ENCODE measurements at places on chromosomes 12 and 14.
A peak's percentile ranks its signal among the peaks of the same experiment; 100 is the strongest.

DNA sequence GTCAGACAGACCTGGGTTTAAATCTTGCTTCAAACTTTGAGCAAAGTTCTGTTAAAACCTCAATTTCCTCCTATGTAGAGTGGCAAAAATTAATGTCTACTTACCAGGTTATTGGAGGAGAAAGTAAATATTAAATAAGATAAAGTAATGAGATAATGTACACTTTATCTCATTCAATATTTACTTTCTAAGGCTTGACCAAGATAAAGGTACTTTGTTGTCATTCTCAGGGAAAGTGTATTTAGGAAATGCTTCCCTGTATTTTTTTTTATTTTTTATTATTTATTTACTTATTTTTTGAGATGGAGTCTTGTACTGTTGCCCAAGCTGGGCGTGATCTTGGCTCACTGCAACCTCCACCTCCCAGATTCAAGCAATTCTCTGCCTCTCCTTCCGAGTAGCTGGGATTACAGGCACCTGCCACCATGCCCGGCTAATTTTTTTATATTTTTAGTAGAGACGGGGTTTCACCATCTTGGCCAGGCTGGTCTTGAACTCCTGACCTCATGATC lies 4.7 kb downstream of the FAM161B start:
- H3K36me3 ChIP-seq, result no peaks in the 10 kb centered on the region
- peaks cover 11% of the 10 kb centered on the region for H3K4me1 ChIP-seq

DNA sequence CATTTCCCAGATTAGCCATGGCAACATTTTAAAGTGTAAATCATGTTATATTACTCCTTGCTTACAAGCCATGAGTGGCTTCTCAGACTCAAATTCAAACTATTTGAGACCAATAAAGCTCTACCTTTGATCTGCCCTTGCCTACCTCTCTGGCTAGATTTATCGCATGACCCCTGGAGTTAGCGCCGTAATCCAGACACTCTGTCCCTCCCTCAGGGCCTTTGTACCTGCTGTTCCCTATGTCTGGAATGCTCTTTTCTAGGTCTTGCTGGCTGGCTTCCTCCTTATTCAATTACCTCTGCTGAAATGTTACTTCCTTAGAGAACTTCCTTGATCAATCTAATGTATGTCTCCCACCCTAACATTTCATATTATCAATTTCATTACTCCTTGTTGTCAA lies 16.3 kb downstream of the SIX4 start:
- H3K4me1 ChIP-seq, result no peaks in the 10 kb centered on the region
- peaks cover 21% of the 10 kb centered on the region for H3K27me3 ChIP-seq
- DNase-seq, result no peak
- H3K27ac ChIP-seq, result no peak overlapping the region

- H3K27ac ChIP-seq, result no peak overlapping the region
Measured at GRCh38 chr14:64844272-64844671, 35.4 kb downstream of the SPTB start.

DNA sequence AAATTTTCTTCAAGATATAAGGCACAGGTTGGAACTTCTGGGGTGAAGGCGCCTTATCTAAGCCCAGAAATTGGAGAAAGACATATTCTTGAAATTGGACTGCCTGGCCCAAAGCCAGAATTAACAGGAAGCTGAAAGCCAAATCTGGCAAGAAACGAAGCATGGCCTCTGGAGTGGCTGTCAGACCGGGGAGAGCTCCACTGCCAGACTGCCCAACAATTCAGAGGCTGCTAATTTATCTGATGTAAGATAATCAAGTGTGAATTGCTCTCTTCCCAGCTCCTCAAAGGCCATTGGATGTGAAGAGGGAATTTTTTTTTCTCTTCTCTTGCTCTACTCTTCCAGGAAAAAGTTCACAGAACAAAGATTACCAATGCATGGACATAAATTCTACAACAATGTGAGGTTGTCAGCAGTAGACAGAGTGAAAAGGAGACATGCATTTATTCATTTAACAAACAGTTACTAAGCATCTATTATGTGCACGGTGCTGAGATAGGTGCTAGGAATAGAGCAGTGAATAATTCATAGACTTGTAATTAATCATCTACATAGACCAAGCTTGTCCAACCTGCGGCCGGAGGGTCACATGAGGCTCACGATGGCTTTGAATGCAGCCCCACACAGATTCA lies at the start of gene GDF3:
Gene GDF3 (minus strand): TSS at position 210 of the 632 bp plus-strand sequence. CDS start 47 bp downstream, at position 163.
- DNase-seq, result peak; percentile 90
- H3K4me3 ChIP-seq, result peak within 1 kb of the TSS; percentile 46
- peaks cover 31% of the 10 kb centered on the region for H3K4me1 ChIP-seq

DNA sequence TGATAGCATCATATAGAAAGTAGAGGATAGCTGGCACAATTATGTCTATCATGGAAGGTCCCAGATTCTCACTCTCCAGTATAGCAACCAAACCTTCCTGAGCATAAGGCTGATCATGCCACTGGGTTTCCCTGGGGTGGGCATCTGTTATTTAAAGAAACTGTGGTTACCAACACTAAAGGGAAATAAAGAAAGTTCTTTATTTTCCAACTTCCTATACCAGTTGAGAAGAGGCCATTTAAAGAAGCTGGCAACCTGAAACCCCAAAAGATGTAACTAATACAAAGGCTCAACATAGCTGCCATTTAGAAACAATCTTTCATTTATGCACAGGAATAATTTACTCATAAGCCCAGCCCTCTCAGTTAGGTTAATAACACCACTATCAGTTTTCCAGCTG lies 3.1 kb downstream of the BCAT1 start:
- H3K36me3 ChIP-seq, result no peaks in the 10 kb centered on the region
- no peak for DNase-seq
- no peaks in the 10 kb centered on the region for H3K27me3 ChIP-seq
- peak overlapping the region; percentile 84 for H3K27ac ChIP-seq
- no peak overlapping the region for H3K4me3 ChIP-seq
- peaks cover 41% of the 10 kb centered on the region for H3K4me1 ChIP-seq

GRCh38 chr12:15644700-15645099 lies 144.5 kb downstream of the EPS8 start:
- no peak overlapping the region for H3K27ac ChIP-seq
- H3K4me1 ChIP-seq, result no peaks in the 10 kb centered on the region
- H3K4me3 ChIP-seq, result no peak overlapping the region
- no peaks in the 10 kb centered on the region for H3K27me3 ChIP-seq
- H3K36me3 ChIP-seq, result no peaks in the 10 kb centered on the region
- DNase-seq, result no peak

GRCh38 chr14:55065411-55065810 lies 14.0 kb downstream of the MAPK1IP1L start:
- H3K36me3 ChIP-seq, result peaks cover 22% of the 10 kb centered on the region
- H3K4me3 ChIP-seq, result no peak overlapping the region
- DNase-seq, result no peak
- no peaks in the 10 kb centered on the region for H3K27me3 ChIP-seq
- H3K27ac ChIP-seq, result no peak overlapping the region

GRCh38 chr14:50396631-50397389 lies at the start of gene CDKL1:
CDKL1 (minus strand) TSS chr14:50396881; CDS start chr14:50395868, 1,013 bp downstream.
- H3K36me3 ChIP-seq, result no peaks in the 10 kb centered on the region
- H3K4me1 ChIP-seq, result peaks cover 17% of the 10 kb centered on the region
- H3K4me3 ChIP-seq, result peak within 1 kb of the TSS; percentile 73
- peak; percentile 64 for DNase-seq

GRCh38 chr12:12807970-12808702 lies 5.0 kb upstream of the DDX47 start:
- H3K27me3 ChIP-seq, result no peaks in the 10 kb centered on the region
- peaks cover 25% of the 10 kb centered on the region for H3K4me1 ChIP-seq
- no peak overlapping the region for H3K4me3 ChIP-seq

GRCh38 chr12:30694412-30695198 lies 1.1 kb downstream of the IPO8 start:
- peak overlapping the region; percentile 95 for H3K4me3 ChIP-seq
- no peaks in the 10 kb centered on the region for H3K36me3 ChIP-seq
- H3K27me3 ChIP-seq, result no peaks in the 10 kb centered on the region

DNA sequence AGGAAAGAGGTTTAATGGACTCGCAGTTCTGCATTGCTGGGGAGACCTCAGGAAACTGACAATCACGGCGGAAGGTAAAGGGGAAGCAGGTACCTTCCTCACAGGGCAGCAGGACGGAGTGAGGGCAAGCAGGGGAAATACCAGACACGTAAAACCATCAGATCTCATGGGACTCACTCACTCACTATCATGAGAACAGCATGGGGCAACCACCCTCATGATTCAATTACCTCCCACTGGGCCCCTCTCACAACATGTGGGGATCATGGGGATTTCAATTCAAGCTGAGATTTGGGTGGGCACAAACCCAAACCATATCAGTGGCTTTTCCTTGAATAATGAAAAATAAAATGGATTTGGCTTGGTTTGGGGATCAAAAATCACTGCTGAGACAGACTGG lies 380.5 kb downstream of the VRK1 start:
- no peak overlapping the region for H3K4me3 ChIP-seq
- H3K36me3 ChIP-seq, result no peaks in the 10 kb centered on the region
- H3K4me1 ChIP-seq, result peaks cover 5% of the 10 kb centered on the region
- DNase-seq, result peak; percentile 41
- no peak overlapping the region for H3K27ac ChIP-seq
- H3K27me3 ChIP-seq, result peaks cover 32% of the 10 kb centered on the region

DNA sequence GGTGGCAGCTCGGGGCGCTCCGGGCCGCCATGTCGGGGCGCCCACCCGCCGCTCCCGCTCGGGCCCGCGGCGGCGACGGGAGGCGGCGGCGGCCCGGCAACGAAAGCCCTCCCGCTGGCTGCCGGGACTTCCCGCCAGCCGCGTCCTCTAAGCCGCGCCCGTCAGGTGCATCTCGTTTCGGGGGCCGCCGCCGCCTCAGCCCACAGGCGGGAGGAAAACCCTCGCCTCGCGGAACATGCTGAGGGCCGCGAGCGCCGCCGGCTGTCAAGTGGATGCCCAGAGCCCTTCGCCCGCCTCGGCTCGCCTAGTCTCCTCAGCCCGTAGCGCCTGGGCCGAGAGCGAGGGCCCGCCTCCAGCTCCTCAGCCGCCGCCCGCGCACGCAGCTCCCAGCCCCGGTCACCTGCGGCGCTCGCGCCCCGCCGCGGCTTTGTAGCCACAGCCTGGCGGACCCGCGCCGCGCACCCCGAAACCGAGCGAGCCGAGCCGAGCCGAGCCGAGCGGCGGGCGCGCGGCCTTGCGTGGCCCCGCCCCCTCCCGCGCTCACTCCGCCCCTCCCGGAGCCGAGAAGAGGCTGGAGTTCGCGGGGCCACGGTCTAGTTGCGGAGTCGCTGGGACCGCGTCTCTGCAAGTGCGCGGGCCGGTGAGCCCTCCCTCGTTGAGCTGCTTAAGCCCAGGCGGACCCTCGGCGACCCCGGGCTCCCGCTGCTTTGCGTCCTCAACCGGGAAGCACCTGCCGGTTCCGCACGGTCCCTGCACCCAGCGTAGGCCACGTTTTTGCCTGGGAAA lies at the start of gene EML5:
Gene EML5 (minus strand): TSS at position 481 of the 786 bp plus-strand sequence. CDS start 450 bp downstream, at position 31.
- H3K4me1 ChIP-seq, result peaks cover 18% of the 10 kb centered on the region
- peaks cover 18% of the 10 kb centered on the region for H3K27me3 ChIP-seq
- peak within 1 kb of the TSS; percentile 62 for H3K4me3 ChIP-seq

- no peaks in the 10 kb centered on the region for H3K36me3 ChIP-seq
- peaks cover 23% of the 10 kb centered on the region for H3K4me1 ChIP-seq
- peaks cover 14% of the 10 kb centered on the region for H3K27me3 ChIP-seq
- H3K4me3 ChIP-seq, result peak within 1 kb of the TSS; percentile 57
- H3K27ac ChIP-seq, result no peak within 1 kb of the TSS
Measured at GRCh38 chr14:33950320-33951182, at the start of gene EGLN3. EGLN3 (minus strand) TSS chr14:33951074; CDS start chr14:33950752, 322 bp downstream.

GRCh38 chr12:25644979-25645378 lies 91.9 kb upstream of the LMNTD1 start:
- no peak overlapping the region for H3K4me3 ChIP-seq
- H3K36me3 ChIP-seq, result no peaks in the 10 kb centered on the region
- H3K27ac ChIP-seq, result no peak overlapping the region
- no peaks in the 10 kb centered on the region for H3K4me1 ChIP-seq
- H3K27me3 ChIP-seq, result no peaks in the 10 kb centered on the region
- DNase-seq, result no peak

GRCh38 chr12:66860752-66861750 lies 182.2 kb upstream of the GRIP1 start:
- H3K4me1 ChIP-seq, result no peaks in the 10 kb centered on the region
- no peak overlapping the region for H3K27ac ChIP-seq
- H3K4me3 ChIP-seq, result no peak overlapping the region
- no peaks in the 10 kb centered on the region for H3K27me3 ChIP-seq
- peak; percentile 59 for DNase-seq

DNA sequence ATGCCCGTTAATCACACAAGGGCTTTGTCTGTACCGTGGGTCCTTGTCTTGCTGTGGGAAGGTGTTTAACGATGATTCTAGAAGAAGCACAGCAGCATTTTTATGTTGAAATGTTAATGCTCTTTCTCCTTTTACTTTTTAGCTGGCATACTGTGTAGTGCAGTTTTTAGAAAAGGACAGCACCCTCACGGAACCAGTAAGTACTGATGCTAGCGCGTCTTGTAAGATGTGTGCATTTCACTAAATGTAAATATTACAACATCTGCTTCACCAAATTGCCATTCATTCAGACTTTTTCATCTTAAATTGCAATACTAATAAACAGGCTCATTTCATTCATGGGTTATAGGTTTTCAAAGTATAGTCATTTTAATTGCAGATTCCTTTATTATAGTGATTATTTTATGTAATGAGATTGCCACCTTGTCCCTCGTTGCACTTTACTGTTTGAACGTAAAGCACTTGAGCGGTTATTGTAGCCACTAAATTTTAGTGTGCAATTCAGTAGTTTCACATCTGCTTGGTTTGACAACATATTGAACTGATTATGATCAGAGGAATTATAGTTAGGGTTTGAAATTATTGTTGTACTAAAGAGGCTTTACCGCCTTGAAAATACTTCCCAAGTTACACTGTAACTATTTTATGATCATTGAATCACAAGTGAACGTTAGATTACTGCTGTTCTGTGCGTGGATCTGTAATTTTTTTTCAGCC lies 69.8 kb upstream of the DYNC1H1 start:
- no peaks in the 10 kb centered on the region for H3K4me1 ChIP-seq
- DNase-seq, result no peak
- no peaks in the 10 kb centered on the region for H3K27me3 ChIP-seq

DNA sequence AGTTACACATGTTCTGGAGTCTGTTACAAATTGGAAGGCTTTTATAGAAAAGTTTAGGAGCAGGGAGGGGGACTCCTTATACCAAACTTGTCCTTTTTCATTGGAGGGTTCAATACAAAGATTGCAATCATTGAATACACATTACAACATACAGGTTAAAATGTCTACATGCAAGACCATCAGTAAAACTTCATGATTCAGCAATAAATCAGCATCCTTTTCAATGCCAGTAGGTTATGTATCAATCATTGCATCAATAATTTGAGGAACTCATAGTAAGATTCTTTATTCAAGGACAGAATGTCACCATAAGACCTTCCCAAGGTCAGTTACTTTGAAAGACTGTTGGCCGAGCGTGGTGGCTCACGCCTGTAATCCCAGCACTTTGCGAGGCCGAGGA lies 16.5 kb upstream of the GALNT8 start:
- DNase-seq, result no peak
- H3K36me3 ChIP-seq, result no peaks in the 10 kb centered on the region
- H3K4me3 ChIP-seq, result no peak overlapping the region
- peaks cover 2% of the 10 kb centered on the region for H3K27me3 ChIP-seq
- H3K27ac ChIP-seq, result no peak overlapping the region

DNA sequence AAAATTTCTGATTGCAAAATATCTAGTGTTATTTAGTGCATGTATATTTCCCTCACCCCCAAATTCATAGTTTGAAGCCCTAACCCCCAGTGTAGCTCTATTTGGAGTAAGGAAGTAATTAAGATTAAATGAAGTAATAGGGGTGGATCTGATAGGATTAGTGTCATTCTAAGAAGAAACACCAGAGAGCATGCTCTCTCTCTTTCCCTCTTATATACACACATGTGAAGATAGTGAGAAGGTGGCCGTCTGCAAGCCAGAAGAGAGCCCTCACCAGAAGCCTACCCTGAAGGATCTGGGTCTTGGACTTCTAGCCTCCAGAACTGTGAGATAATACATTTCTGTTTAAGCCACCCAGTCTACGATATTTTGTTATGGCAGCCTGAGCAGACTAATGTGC lies 120.3 kb downstream of the TMEM30B start:
- H3K4me3 ChIP-seq, result no peak overlapping the region
- H3K4me1 ChIP-seq, result no peaks in the 10 kb centered on the region
- no peaks in the 10 kb centered on the region for H3K36me3 ChIP-seq
- H3K27me3 ChIP-seq, result no peaks in the 10 kb centered on the region
- no peak for DNase-seq

Data from common myeloid progenitor, CD34-positive (primary cell).